Liver (tissue), 10 donors: ENCODE measurements at places on chromosomes 11 and 22. TPM values are rescaled to one million over a fixed set of nuclear protein-coding genes. Genes with fewer than 3 reads are reported as not detected.

Gene TMEM126B
- polyA plus RNA-seq: 32.3 TPM

Gene DNAJB7
- 0.15 TPM for polyA plus RNA-seq

Gene ZP1
- polyA plus RNA-seq: not detected

Gene LMO1
- polyA plus RNA-seq: not detected

Gene RFPL2
- polyA plus RNA-seq: 0.07 TPM

Gene ANO5
- polyA plus RNA-seq: 1.2 TPM

Gene GAS2L1
- polyA plus RNA-seq: 11.2 TPM

Gene NPAS4
- polyA plus RNA-seq: not detected

Gene BRSK2
- polyA plus RNA-seq: not detected

Gene OR4C13
- not detected for polyA plus RNA-seq

Gene HRAS
- 17.4 TPM for polyA plus RNA-seq

Gene C11orf16
- polyA plus RNA-seq: not detected

Gene SUSD2
- polyA plus RNA-seq: 2.5 TPM

Gene CBLIF
- not detected for polyA plus RNA-seq

Gene SLC22A25
- polyA plus RNA-seq: 3.3 TPM

Gene ALDH3B2
- polyA plus RNA-seq: not detected

Gene INPP5J
- polyA plus RNA-seq: 0.06 TPM

Gene SCARF2
- 1.7 TPM for polyA plus RNA-seq

Gene SLC17A6
- polyA plus RNA-seq: not detected

Gene MAPK8IP2
- 0.04 TPM for polyA plus RNA-seq

Gene RAC2
- polyA plus RNA-seq: 8.7 TPM

Gene MOV10L1
- polyA plus RNA-seq: 0.07 TPM

Gene CSNK2A3
- polyA plus RNA-seq: not detected

Gene MAP6
- polyA plus RNA-seq: 0.22 TPM

Gene RNF215
- 4.4 TPM for polyA plus RNA-seq

Gene RAB3IL1
- 2.1 TPM for polyA plus RNA-seq

Gene TIGD3
- not detected for polyA plus RNA-seq
